ENCODE measurements at places on chromosomes 3 and 15. TPM values are rescaled to one million over a fixed set of nuclear protein-coding genes. Genes with fewer than 3 reads are reported as not detected.

DNA sequence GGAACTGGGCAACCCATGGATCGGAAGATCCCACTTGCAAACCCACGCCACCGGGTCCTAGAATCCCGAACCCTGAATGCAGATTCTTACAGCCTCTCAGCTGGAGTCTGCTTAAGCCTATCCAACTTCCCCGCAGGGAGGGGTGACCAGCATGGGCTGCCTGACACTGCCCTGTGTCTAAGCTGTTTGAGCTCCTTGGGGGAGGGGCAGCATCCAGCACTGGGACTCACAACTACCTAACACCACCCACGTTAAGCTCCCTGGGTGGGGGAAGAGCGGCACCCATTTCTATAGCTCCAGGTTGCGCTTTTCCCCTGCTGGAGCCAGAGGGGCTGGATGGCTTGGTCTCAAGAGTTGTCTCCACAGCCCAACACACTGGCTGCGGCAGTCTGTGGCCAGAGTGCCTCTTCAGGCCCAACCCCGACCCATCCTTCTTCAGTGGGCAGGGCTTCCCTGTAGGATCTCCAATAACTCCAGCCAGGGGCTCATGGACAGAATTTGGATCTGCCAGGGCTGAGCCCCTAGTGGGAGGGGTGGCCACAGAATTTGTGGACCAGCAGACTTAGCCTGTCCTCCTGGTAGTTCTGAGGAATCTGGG lies 649.2 kb downstream of the TUSC7 start:
- no peak for DNase-seq

- DNase-seq, result no peak
Measured at GRCh38 chr3:169699070-169699469, 35.6 kb upstream of the MECOM start.

Gene CX3CR1
- polyA plus RNA-seq, result 0.14 TPM

Gene TNNC1
- 5.9 TPM for polyA plus RNA-seq

Gene ALG1L2
- not detected for polyA plus RNA-seq

Gene SPSB4
- polyA plus RNA-seq, result 7.6 TPM

DNA sequence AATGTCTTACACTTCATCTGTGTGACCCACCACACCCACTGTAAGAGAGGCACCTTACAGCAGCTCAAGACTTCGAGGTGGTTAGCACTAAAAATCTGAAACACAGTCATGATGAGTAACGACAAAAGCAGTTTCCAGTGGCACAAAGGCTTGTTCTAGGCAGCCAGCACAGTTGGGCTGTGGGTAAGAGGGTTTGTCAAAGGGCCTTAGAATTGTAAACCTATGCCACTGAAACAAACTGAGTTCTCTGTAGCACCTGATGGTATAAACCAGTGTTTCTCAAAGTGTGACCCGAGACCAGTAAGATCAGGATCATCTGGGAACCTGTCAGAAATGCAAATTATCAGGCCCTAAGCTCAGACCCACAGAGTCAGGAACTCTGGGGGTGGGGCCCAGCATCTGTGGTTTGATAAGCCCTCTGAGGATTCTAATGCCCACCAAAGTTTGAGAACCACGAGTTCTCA lies 36.5 kb downstream of the DAPK2 start:
- DNase-seq, result no peak
